Activated T-cell treated with anti-CD3 and anti-CD28 coated beads, Interleukin-2, amount 50 U/mL, for 4 hours (primary cell): ENCODE measurements at places on chromosomes 12 and 14. TPM values are rescaled to one million over a fixed set of nuclear protein-coding genes. Genes with fewer than 3 reads are reported as not detected.

DNA sequence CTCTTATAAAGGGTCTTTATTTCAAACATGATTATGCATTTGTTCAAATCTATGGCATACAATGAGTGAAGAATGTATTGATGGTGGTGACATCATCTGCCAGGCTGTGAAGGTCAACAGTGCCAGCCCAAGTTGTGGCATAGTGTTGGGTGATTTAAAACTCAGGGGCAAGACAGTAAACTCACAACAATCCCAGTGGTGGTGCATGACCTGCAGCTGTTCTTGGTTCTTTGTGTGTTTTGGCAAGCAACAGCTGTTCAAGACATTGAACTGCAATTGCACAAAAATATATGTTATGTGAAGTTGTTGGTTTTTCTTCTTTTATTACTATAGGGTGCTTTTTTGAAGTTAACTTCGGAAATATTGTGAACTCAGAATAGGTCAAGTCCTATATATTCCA, 851.6 kb downstream of the NRXN3 start:
- DNase-seq = no peak

Gene DCD
- total RNA-seq = not detected

DNA sequence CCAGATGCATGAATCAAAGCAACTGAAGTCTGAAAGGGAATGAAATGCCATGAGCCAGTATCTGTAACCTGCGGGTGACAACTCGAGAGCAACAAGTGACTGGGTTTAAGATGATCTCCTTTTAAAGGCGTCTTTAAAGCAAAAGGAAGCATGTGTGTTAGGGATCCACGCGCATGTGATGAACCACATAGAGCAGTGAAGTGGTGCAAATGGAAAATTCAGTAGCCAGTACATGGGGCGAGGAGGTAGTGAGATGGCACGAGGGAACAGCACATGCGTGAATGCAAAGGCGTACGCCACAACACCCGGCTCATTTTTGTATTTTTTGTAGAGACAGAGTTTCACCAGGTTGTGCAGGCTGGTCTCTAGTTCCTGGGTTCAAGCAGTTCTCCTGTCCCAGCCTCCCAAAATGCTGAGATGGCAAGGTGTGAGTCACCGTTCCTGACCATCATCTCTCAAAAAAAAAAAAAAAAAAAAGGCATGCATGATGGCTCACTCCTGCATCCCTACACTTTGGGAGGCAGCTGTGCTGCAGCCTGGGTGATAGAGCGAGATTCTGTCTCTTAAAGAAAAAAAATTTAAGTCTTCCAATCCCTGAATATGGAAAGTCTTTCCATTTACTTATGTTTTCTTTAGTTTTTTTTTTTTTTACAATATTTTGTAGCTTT, 24.6 kb upstream of the BCL7A start:
- no peak for DNase-seq

DNA sequence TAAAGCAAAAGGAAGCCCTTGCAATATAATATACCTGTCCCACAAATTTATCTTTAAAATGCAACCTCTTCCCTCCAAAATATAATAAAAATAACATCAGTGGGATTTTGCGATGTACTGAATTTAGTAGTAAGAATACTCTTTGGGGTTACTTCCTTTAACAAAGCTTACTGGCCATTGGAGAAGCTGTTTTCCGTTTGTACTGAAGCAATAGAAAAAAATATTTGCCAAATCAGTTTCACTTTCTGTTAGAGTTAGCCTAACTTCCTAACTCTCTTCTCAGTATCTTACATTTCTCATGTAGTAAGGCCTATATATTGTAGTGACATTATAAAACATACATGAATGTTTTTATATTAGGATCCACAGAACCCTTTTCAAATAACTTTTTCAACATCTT, 3.7 kb downstream of the MAX start:
- no peak for DNase-seq

DNA sequence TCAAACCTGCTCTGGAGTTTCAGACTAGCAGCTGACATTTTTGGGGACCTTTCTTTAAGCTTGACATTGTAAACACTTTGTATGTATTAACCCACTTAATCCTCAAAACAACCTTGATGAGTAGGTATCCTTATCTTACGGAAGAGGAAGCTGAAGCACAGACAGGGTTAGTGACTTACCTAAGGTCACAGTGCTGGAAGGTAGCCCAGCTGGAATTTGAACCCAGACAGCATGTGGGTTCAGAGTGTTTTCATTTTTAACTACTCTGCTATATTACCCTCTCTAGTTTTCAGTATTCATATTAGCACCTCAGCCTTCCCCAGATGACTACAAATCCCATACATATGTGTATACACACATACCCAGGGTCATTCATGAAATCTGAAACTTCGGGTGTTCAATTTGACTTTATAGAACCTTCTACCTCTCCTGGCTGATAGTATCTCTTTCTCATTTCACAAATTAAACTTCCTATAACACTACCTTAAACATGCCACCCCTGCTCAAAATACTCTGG, 13.9 kb downstream of the LPCAT3 start:
- DNase-seq = no peak

- peak; percentile 42 for DNase-seq
These were observed 53.3 kb downstream of the RBM19 start for GRCh38 chr12:113912760-113913329.

DNA sequence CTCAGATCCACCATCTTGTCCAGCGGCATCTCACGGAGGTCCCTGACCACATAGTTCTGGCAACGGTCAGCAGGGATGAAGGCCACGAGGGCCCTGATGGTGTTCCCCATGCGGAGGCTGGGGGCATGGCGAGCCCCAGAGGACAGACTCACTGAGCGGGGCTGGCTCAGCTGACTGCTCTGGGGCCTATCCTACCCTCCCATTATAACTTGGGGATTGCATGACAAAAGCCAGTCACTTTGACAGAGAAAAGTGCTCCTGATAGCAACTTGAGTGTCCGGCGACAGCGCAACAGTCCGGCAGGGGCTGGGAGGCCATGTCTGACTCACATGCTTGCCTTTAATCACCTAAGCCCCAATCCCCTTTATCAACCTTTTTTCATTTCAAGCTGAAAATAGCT, at the start of gene LRRC10:
LRRC10 (minus strand) TSS at position 179 of the 400 bp plus-strand sequence; CDS start at position 110, 69 bp downstream.
- no peak for DNase-seq
